A673 (cell line): ENCODE measurements at places on chromosomes 13 and 19.

- no peaks in the 10 kb centered on the region for H3K4me1 ChIP-seq
- no peaks in the 10 kb centered on the region for H3K27me3 ChIP-seq
- no peak overlapping the region for H3K27ac ChIP-seq
- no peak overlapping the region for H3K4me3 ChIP-seq
- DNase-seq = no peak
Measured at GRCh38 chr13:92377396-92377795, 849.2 kb upstream of the GPC6 start.

- H3K27me3 ChIP-seq = no peaks in the 10 kb centered on the region
- H3K27ac ChIP-seq = no peak overlapping the region
- H3K36me3 ChIP-seq = no peaks in the 10 kb centered on the region
- DNase-seq = no peak
- H3K4me3 ChIP-seq = no peak overlapping the region
- no peaks in the 10 kb centered on the region for H3K4me1 ChIP-seq
Measured at GRCh38 chr13:70527599-70527998, 419.3 kb upstream of the KLHL1 start.

GRCh38 chr19:15869109-15869555 is 28.7 kb downstream of the CYP4F2 start:
- peaks cover 4% of the 10 kb centered on the region for H3K27me3 ChIP-seq
- H3K36me3 ChIP-seq = no peaks in the 10 kb centered on the region
- H3K4me1 ChIP-seq = no peaks in the 10 kb centered on the region
- H3K27ac ChIP-seq = no peak overlapping the region
- no peak overlapping the region for H3K4me3 ChIP-seq
- peak; percentile 57 for DNase-seq

GRCh38 chr19:33727331-33727998 is 69.2 kb upstream of the KCTD15 start:
- no peaks in the 10 kb centered on the region for H3K36me3 ChIP-seq
- no peak overlapping the region for H3K27ac ChIP-seq
- DNase-seq = no peak
- no peaks in the 10 kb centered on the region for H3K27me3 ChIP-seq

GRCh38 chr19:55656988-55657747 is 2.3 kb downstream of the U2AF2 start:
- H3K4me3 ChIP-seq = peak overlapping the region; percentile 83
- H3K27me3 ChIP-seq = no peaks in the 10 kb centered on the region
- peaks cover 39% of the 10 kb centered on the region for H3K36me3 ChIP-seq
- H3K4me1 ChIP-seq = peaks cover 18% of the 10 kb centered on the region
- no peak for DNase-seq
- peak overlapping the region; percentile 99 for H3K27ac ChIP-seq

GRCh38 chr13:26202365-26202972 is 19.6 kb downstream of the RNF6 start:
- H3K36me3 ChIP-seq = no peaks in the 10 kb centered on the region
- no peaks in the 10 kb centered on the region for H3K27me3 ChIP-seq
- H3K4me1 ChIP-seq = no peaks in the 10 kb centered on the region
- H3K27ac ChIP-seq = no peak overlapping the region
- H3K4me3 ChIP-seq = no peak overlapping the region

DNA sequence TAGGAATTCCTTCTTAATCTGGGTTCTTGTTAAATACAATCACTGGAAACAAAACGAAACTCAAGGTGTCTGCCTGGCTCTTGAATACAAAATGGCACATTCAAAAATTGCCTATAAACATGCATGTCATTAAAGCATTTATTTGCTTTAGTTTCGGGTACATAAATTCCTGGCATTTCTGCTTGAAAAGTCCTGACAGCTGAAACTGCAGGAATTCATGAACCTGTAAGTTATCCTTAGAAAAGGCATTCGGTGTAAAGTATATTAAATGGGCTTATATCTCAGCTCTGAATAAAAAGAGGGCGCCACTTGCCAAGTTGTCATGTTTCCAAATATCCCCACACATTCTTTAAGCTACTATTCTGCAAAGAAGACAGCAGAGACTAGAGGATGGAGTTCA is 32.9 kb downstream of the RXFP2 start:
- no peaks in the 10 kb centered on the region for H3K27me3 ChIP-seq
- H3K4me3 ChIP-seq = no peak overlapping the region
- no peaks in the 10 kb centered on the region for H3K4me1 ChIP-seq
- no peaks in the 10 kb centered on the region for H3K36me3 ChIP-seq

DNA sequence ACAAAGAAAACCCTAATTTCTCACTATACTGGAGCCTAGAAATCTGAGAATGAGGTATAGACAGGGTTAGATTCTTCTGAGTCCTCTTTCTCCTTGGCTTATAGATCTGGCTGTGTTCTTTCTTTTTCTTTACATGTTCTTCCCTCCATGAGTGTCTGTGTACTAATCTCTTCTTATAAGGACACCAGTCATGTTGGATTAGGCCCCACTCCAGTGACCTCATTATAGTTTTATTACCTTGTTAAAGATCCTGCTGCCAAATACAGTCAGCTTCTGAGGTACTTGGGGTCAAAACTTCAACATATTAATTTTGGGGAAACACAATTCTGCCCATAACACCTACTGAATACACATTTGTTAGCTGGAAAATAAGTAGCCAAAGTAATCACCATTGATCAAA is 302.6 kb downstream of the PCDH9 start:
- DNase-seq = no peak
- H3K27ac ChIP-seq = no peak overlapping the region
- no peaks in the 10 kb centered on the region for H3K4me1 ChIP-seq
- H3K4me3 ChIP-seq = no peak overlapping the region
- H3K27me3 ChIP-seq = no peaks in the 10 kb centered on the region
